Stimulated activated CD4-positive, alpha-beta T cell treated with anti-CD3 and anti-CD28 coated beads, TNF-alpha, amount 100 ng/mL, for 1 hour (primary cell): ENCODE measurements at places on chromosomes 1 and 21.

DNA sequence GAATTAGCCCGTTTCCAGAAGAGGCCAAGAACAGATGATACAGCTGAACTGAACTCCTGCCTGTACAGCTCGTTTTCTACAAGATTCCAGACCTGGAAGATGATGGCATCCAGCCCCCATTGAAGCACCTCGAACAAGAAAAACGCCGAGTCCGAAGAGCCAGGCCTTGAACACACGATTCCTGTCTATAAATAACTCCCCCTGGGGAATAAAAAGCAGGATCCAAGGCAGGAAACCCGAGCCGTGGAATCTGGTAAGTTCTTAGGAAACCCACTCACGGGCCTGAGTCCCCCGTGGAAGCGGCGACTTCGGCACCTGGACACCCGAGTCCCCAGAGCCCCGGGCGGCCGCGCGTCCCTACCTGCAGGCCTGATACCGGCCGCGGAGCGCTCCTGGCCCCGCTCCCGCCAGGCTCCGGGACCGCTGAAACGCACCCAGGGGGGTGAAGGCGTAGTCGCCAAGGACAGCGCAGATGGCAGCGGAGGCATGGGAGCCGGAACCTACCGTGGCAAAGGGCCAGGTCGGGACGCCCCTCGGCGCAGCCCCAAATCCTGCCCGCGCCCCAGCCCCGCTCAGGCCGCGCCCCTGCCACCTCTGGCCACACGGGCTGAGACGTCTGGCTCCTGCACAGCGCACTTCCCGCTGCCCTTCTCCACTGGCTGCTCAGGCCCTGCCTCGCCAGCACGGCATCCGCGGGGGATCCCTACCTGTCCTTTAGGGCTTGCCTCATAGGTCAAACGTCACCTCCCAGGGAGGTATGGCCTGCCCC lies 14.0 kb upstream of the HLCS start:
- no peak for DNase-seq

GRCh38 chr21:39610703-39611102 lies 2.0 kb upstream of the B3GALT5 start:
- DNase-seq, result no peak

DNA sequence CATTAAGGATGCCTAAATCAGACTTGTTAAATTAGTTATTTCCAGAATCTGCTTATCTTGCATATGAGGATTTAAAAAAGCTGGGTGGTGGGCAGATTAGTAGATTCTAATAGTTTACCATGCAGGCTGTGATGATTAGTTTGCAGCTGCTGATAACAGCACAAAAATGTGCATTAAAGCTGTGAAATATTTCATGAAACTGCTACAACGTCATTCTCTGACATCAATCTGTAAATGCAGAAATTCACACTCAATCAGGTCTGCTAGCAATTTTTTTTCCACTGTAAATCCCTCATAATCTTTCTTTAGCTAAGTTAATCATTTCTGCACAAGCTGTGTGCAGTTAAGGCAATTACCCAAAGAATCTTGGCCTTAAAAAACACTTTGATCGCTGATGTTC lies 9.3 kb upstream of the RPE65 start:
- no peak for DNase-seq

DNA sequence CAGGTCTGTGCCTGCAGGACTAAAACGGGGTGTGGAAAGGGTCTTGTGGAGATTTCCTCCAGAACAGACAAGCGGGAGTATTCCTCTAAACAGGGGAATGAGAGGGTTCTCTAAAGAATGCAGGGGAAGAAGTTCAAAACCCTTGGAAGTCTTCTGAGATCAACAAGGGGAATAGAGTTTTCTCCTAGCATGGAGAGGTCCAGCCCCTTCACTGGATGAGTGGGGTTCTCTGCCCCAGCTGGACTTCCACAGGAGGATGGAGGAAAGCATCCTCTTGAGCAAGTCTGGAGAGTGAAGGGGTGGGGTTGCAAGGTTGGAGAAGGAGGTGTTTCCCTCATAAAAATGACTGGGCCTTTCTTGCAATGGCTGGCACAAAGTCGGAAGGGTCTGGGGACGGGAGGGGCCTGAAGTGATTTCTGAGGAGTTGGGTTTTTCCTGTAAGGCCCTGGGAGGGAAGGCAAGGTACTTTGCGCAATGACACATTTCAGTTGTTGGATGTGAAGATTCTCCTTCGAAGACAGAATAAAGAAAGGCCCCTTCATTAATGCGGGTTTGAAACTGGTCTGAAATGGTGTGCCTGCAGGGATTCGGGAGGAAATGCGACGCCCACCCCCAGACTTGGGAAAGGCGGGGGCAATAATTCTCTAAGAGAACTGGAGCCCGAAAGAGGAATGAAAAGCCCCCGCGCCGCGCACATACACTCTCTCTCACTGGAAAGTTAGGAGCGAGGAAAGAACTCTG lies 884 bp downstream of the SPATA6 start:
- no peak for DNase-seq

GRCh38 chr1:43993206-43993914 lies 2.0 kb downstream of the CCDC24 start:
- DNase-seq, result no peak

DNA sequence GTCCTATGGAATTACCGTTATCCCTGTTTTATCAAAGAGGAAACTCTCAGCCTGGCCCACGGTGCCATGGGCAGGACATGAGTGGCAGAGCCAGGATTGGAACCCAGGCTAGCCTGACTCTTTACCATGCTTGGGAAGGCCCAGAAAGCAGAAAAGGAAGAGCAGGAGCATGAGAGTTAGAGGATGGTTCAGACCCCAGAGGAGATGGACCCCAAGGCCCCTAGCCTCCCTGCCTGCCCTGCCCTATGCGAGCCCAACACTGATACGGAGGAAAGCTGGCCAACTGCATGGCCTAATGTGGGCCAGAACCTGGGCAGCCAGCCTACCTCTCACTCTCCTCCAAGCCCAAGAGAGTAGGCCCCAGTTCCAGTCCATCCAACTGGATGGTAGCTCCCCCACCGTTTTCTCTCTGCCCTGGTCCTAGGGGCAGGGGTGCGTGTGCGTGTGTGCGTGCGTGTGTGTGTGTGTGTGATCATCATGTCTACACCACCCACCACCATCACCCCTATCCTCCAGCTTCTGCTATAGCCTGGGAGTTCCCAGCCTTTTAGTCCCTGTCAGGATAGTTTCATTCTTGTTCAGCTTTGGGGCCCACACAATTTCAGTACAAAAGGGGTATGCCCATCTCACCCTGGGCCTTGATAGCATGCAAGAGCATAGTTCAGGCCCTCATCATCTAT lies 15.4 kb upstream of the MEX3A start:
- DNase-seq, result no peak

DNA sequence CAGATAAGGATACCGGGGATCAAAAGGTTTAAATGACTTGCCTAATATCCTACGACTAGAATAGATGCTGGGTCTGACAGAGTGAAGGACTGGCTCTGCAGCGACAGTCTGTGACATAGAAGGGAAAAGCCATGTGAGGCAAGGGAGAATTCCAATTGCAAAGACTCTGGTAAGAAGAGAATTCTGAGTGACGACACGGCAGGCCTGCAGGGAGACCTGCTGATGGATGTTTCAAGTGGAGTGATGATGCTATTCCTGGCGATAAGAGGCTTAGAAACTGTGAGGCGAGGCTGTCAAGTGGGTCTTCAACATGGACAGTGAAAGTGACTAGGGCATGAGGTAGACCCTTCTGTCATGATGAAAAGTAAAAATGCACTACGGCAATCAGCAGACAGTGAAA lies 176.6 kb upstream of the PBX1 start:
- no peak for DNase-seq

- DNase-seq, result no peak
These were observed 43.2 kb upstream of the ACTRT2 start for GRCh38 chr1:2977886-2978611.

DNA sequence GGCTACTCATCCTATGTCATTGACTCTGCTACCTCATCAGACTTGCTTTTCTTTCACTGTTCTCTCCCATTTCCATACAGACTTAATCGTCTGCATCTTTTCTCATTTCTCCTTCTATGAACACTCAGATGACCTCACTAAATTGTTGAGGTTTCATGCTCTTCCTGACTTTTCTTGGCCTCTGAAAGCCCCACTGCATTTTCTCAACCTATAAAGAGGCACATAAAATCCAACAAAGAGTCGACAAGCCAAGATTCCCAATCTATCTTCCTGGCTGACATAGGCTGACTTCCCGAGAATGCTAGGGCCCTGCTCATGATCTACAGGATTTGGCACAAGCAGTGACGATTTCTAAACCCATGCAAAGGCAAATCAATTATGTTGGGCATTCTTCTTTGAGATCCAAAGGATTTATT lies 280.8 kb upstream of the DPYD start:
- DNase-seq, result no peak

- DNase-seq, result peak; percentile 27
These were observed 1.9 kb downstream of the S100A11 start for GRCh38 chr1:152034654-152035538.

DNA sequence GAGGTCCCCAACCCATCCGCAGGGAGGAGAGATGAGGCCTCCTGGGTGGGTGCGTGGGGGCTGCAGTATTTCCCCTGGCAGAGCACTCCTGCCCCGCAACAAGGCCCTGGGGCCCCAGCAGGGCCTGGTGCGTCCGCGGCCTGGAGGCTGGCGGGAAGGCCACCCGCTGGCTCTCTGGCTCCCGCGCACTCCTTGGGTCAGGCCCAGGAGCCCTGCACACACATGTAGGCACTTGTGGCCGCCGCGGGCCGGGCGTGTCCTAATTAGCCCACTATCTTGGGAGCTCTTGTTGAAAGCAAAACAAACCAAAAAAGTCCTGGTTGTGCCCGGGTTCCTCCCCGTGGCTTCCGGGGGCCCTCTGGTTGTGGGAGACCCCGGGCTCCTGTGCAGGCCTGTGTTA lies 49.7 kb upstream of the CCDC27 start:
- no peak for DNase-seq

- no peak for DNase-seq
These were observed 1.9 kb downstream of the PEAR1 start for GRCh38 chr1:156895455-156895812.

DNA sequence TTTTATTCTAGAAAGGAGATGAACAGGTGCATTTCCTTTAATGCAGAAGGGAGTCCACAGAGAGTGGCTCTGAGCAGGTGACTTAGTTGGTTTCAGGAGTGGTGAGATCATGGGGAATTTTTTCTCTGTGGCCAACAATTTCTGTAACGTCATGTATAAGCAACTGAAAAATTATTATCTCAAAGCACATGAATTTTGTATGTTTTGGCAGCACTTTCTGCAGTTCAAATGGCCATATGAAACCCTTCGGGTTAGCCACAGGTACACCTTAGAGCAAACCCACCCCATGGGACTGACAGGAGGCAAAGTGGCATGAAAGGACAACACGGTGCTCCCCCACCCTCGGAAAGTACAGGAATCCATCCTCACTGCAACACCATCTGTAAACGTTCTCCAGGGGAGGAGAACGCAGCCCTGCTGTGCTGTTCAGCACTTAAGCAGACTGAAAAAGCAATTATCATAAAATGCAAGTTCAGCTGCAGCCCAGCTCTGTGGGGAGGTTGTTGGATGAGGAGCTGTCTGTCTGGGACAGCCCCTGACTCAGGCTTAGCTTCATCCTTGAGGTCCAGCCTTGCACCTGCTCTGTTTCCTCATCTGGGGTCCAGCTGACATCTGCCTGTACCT lies 55.8 kb upstream of the CLDN14 start:
- no peak for DNase-seq

GRCh38 chr1:31306278-31306677 lies 9.4 kb downstream of the ZCCHC17 start:
- no peak for DNase-seq

- no peak for DNase-seq
These were observed 42.1 kb downstream of the ARHGEF10L start for GRCh38 chr1:17581389-17582123.

DNA sequence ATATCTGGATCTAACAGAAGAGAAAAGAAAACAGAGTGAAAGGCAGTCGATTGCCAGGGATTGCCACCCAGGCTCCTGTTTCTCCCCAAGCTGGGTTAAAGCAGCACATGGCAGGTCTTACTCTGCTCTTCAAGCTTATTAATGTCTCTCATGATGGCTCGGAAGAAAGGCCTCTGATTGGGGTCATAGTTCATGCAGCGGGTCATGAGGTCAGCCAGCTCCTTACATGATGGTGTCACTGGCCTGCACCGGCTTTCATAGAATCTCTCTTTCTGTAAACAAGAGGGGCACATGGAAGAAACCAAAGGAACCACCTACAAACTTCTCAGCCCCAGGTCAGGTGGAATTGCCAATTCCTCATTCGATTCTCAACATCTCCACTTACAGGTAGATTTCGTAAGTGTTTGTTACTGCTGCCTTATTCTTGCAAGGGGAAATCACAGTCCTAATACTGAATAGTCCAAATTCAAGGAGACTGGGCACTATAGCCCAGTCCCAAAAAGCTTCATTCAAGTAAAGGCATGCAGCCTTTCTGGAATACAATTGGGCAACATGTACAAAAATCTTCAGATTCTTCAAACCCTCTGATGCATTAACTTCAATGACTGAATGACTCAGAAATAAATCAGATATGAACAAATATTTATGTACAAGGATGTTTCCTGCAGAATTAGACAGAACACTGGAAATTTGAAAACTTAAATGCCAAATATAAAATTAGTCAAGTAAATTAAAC lies 96.6 kb downstream of the RAVER2 start:
- no peak for DNase-seq

- DNase-seq, result no peak
These were observed 10.7 kb downstream of the LEPR start for GRCh38 chr1:65431111-65431705.

- DNase-seq, result no peak
These were observed 286.3 kb downstream of the AKT3 start for GRCh38 chr1:243563732-243564131.

DNA sequence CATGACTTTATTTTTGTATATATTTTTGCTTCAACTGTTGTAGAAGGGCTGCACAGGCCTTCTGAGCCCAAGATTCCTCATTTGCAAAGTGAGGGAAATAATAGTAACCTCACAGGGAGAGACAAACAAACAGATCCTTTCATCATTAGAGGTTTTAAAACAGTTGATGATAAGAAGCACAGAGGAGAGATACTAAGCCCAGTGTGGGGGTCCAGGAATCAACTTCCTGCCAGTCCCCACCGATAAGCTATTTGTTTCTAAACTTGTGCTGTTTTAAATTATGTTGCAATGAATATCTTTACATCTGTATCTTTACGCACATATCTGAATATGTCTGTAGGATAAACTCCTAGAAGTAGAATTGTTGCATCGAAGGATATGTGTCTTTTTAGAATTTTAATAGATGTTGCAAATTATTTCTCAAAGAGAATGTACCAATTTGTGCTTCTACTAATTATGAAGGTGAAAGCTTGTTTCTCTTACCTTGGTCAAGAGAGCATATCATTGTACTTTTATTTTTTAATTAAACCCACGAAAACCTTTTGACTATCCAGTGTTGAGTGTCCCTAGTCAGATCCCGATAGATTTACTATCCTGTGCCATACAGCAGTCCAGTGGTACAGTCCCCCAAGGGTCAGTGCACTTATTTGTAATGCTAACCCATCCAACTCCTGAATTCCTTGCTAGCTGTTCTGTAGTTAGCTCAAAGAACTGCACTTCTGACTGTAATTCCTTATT lies 10.8 kb downstream of the FCRLB start:
- DNase-seq, result no peak

- DNase-seq, result no peak
These were observed 1.7 kb downstream of the PIP5K1A start for GRCh38 chr1:151199873-151200581.
